RWPE2 (cell line): ENCODE measurements at places on chromosomes 13 and 19.

DNA sequence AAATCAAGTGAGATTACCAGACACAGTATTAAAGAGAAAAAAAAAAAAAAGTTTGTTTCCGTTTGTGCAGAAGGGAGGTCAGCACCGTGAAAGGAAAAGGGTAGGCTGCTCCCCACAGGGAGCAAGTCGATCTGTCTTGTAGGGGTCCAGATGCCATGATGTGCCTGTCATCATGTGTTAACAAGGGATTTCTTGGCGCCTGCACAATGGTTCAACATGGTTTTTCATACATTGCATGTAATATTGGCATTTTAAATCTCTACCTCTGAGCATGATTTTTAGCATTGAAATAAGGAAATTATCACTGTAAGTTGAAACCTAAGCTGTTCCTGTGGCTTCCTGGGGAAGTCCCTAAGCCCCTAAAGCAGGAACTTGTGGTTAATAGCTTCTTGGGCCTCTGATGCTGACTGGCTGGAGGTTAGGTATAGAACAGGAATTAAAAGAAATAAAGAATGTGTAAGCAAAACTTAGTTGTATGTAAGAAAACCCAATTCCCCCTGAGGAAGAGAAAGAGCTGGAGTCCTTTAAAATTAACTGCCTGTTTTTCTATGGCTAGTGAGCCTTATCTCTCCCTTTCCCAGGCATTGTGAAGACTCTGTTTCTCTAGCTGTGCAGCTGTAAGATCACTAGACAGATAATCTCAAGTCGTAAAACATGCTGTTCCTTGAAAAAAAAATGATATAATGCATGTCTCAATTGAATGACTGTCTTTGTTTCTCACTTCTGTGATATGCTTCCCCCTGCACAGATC is 7.4 kb upstream of the FCGBP start:
- H3K27ac ChIP-seq = no peak overlapping the region
- no peaks in the 10 kb centered on the region for H3K27me3 ChIP-seq
- no peaks in the 10 kb centered on the region for H3K36me3 ChIP-seq
- no peak for DNase-seq

GRCh38 chr19:55258476-55258827 is 365 bp downstream of the PPP6R1 start:
- H3K4me3 ChIP-seq = peak overlapping the region; percentile 66
- DNase-seq = no peak
- peak overlapping the region; percentile 88 for H3K27ac ChIP-seq
- peaks cover 16% of the 10 kb centered on the region for H3K4me1 ChIP-seq
- peaks cover 9% of the 10 kb centered on the region for H3K36me3 ChIP-seq

DNA sequence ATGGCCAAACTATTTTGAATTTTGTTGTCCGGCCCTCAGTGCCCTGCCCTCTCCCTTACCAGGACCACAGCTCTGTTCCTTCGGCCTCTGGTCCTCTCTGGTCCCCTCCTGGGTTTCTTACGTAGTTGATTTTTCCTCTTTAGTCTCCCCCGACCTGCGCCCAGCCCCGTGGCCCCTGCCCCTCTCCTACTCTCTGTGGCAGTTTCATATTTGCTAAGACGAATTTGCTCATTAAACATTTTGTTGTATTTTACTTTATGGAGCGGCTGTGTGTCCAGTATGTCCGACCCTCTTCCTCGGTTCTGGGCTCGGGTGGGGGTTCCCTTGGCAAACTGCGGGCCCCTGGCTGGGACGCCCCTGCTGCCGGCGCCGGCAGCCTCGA is 576 bp upstream of the EPN1 start:
- peaks cover 14% of the 10 kb centered on the region for H3K4me1 ChIP-seq
- no peaks in the 10 kb centered on the region for H3K27me3 ChIP-seq
- peak overlapping the region; percentile 59 for H3K27ac ChIP-seq
- H3K4me3 ChIP-seq = peak overlapping the region; percentile 90
- peaks cover 77% of the 10 kb centered on the region for H3K36me3 ChIP-seq
- no peak for DNase-seq

GRCh38 chr19:17325881-17326594 is 8.6 kb downstream of the ANO8 start:
- DNase-seq = no peak
- peak overlapping the region; percentile 52 for H3K27ac ChIP-seq
- no peaks in the 10 kb centered on the region for H3K27me3 ChIP-seq
- H3K4me3 ChIP-seq = no peak overlapping the region
- H3K36me3 ChIP-seq = peaks cover 9% of the 10 kb centered on the region; the same call in 1 of the 2 replicates

GRCh38 chr19:10422846-10423245 is 2.5 kb downstream of the PDE4A start:
- H3K27ac ChIP-seq = no peak overlapping the region
- DNase-seq = no peak
- peaks cover 72% of the 10 kb centered on the region for H3K27me3 ChIP-seq

DNA sequence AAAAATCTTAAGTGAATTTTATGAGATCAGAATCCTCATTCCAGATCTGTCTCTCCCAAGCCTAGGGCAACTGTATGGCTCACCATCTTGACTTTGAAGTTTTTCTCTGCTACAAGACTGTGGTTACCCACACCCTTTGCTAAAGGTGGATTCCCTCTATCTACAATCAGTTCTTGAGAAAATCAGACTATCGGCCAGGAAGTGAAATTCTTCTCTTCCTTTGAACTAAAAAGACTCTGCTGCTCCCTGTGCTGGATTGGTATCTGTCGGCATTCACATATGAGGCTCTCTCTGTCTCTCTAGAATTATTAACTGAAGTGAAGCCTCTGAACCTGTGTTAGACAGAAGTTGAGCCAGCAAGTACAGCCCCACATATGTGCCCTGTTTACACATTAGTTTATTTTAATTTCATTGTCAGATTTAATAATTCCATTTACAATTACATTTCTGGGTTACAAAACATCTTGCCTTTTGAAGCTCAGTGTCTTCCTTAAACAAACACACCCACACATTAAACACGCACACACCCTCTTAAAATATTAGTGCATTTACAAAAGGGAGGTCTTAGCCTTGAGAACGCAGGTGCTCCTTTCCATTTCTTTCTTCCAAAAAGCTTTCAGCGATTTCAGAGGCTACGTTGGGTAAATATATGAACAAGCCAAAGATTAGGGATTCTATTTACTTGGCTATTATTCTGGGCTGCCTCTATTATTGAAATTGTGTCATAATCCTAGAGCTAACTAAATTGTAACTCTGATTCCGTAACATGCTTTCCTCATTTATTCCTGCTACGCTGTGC is 145.7 kb downstream of the MIPEP start:
- H3K27ac ChIP-seq = no peak overlapping the region
- no peaks in the 10 kb centered on the region for H3K36me3 ChIP-seq
- no peak for DNase-seq
- no peaks in the 10 kb centered on the region for H3K27me3 ChIP-seq
- peaks cover 17% of the 10 kb centered on the region for H3K4me1 ChIP-seq
